Fibroblast of upper back skin (primary cell): ENCODE measurements at places on chromosomes 12 and 14.
A peak's percentile ranks its signal among the peaks of the same experiment; 100 is the strongest.

GRCh38 chr12:47773062-47773857 lies at the start of gene SLC48A1:
SLC48A1 (plus strand) TSS chr12:47773238; CDS start chr12:47773305, 67 bp downstream.
- DNase-seq: peak; percentile 48

DNA sequence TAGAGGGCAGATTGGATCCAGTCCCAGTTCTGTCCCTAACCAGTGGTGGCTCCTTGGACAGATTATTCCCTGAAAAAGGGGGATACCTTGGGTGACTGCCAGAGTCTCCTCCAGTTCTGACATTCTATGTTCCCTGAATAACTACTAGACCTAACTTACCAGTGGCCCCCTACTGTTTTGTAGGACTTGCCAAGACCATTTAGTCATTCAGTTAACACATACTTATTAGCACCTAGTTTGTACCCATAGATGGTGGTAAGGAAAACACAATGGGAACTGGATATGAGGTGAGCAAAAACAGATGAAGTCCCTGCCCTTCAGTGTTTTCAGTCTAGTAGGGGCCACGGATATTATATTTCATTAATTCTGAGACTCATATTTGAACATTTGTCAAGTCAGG lies 3.5 kb downstream of the PRPF40B start:
- DNase-seq: no peak

DNA sequence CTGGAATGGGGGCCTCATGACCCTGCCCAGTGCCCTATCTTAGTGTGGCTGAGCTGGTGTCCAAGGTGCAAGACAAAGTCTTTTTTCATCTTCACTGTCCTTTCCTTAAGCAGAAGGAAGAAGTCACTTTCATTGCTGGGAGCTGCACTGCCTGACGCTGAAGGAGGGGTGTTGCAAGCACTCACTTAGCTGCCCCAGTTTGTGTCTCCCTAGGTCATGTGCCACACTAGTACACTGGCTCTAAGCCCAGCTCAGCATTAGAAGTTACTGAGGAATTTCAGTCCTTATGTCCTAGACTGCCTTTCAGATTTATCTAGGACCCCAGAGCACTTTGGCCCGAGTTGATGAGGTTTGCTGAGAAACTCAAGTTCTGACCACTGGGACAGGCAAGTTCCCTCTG lies 952.0 kb upstream of the USP15 start:
- DNase-seq: no peak

- DNase-seq: no peak
Measured at GRCh38 chr14:36478782-36479181, 41.2 kb downstream of the NKX2-1 start.

DNA sequence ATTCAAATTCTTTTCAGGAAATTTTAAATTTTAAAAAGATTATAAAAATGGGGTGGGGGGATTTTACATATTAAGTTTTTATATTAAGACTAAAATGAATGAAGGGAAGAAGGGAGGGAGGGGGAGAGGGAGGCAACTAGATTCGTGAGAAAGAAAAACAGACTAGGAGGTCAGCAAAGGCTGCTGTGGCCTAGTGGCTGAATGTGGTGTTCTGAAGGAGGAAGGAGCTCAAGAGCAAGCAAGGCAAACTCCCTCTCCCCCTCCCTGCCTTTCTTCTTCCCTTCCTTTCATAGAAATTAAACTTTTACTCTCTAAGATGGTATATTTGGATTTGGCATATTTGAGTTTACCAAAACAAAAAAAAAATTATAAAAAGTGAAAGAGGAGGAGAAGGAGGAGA lies 18.1 kb downstream of the DYRK2 start:
- DNase-seq: no peak

DNA sequence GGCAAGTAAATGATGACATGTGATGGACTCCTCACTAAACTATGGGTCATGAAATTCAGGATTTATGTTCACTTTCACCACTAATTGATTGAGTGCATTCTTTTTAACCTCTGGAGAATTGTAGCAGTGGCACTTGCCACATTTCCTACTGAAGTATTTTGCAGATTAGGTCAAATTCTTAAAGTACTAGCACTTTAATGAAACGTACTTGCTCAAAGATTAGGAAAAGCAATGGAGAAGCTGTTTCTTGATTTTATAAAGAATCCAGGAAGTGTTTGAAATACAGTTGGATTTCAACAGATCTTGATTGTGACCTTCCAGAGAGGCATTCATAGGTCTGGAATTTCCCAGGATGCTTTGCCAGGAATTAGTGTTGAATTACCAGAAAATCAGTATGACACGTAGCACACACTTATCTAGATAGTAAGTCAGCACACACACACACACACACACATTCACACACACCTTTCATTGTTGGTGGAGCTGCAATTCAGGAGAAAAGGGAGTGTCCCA lies 162.6 kb downstream of the MYRFL start:
- peak; percentile 99 for DNase-seq

DNA sequence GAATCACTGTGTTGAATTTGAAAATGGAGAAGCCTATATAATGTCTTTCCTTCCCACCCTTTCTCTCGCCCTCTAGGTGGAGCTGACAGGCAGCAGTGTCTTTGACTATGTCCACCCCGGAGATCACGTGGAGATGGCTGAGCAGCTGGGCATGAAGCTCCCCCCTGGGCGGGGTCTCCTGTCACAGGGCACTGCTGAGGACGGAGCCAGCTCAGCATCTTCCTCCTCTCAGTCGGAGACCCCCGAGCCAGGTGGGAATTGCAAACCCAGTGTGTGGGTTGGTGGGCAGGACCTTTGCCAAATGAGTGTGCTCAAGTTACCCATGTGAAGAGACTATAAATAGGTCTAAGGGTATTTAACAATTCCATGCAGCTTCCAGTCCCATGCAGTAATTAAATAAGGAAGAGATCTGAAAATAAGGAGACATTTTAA lies 274.7 kb downstream of the EGLN3 start:
- peak; percentile 67 for DNase-seq

- DNase-seq: no peak
Measured at GRCh38 chr12:105090361-105090760, 6.1 kb upstream of the ALDH1L2 start.

DNA sequence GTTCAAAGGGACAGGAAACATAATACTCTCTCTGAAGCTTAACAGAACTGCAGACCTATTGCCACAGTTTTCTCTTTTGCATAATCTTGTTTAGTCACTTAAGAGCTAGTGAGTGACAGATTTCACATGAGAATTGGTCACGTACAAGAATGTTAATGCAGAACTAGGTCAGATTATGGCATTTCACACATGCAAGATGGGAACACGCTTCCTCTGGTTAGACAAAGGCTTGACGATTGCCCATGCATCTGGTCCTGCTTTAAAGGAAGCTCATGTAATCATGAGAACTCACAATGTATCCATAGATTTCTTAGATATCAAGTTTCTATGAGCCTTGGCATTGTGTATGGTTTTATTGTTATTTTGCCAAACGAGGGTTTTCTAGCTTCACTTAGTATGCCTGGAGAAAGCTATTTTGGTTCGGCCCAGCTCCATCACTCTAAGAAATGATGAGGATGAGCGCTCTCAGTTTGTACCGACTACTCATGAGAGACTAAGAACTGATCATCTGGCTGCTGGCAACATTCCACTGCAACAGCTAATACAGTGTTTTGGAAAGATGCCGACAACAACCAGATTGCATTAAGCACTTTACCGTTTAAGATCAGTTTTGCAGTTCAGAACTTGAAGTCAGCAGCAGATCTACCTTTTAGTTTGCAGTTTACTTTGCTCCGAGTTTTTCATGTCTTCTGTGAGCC lies 380.0 kb downstream of the DIO2 start:
- peak; percentile 70 for DNase-seq

DNA sequence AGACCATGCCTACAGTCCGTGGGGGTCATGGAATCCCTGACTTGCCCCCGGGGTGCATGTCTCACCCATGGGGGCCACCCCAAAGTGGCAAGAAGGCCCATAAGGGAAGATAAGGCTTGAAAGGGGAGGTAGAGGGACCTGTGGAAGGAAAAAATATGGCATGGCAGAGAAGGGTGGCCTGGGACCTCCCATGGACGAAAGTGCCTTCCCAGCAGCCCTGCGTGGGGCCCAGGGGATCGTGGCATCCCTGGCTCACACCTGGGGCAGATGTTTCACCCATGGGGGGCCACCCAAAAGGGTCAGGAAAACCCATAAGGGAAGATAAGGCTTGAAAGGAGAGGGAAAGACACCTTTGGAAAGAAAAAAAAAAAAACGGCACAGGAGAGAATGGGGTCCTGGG lies 264.6 kb downstream of the ALG10 start:
- DNase-seq: no peak

GRCh38 chr12:111597831-111598636 lies 1.1 kb downstream of the ATXN2 start:
- DNase-seq: no peak

- no peak for DNase-seq
Measured at GRCh38 chr12:82644896-82645295, 41.8 kb upstream of the TMTC2 start.

- peak; percentile 57 for DNase-seq
Measured at GRCh38 chr12:15581006-15581405, 208.2 kb downstream of the EPS8 start.

DNA sequence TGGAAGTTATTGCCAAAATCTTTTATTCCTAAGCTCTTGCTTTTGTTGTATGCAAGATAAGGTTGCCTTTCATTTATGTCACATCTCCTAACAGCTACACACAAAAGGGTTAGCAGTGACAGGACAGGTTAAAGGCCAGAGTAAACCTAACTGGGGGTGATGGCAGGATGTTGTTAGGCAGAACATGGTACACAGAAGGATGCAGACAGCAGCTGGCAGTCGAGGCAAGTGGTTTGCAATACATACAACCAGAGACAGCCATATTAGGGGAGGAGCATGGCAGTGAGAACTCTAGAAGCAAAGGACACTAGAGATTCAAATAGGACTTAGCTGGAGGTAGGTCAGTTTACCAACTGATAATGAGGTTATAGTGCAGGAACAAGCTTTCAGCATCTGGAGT lies 2.7 kb upstream of the ABCD2 start:
- DNase-seq: no peak

DNA sequence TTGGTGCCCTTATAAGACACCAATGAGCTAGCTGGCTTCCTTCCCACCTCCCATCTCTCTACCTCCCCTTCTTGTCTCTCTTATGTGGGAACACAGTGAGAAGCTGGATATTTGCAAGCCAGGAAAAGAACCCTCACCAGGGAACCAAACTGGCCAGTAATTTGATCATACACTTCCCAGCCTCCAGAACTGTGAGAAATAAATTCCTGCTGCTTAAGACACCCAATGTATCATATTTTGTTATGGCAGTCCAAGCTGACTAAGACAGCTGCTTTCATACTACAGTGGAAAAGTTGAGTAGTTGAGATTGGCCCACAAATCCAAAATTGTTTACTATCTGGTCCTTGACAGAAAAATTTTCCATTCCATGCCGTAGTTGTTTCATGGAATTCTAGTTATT lies 269.0 kb downstream of the KCNH5 start:
- DNase-seq: no peak

- DNase-seq: no peak
Measured at GRCh38 chr12:97305651-97306050, 157.0 kb upstream of the RMST start.

DNA sequence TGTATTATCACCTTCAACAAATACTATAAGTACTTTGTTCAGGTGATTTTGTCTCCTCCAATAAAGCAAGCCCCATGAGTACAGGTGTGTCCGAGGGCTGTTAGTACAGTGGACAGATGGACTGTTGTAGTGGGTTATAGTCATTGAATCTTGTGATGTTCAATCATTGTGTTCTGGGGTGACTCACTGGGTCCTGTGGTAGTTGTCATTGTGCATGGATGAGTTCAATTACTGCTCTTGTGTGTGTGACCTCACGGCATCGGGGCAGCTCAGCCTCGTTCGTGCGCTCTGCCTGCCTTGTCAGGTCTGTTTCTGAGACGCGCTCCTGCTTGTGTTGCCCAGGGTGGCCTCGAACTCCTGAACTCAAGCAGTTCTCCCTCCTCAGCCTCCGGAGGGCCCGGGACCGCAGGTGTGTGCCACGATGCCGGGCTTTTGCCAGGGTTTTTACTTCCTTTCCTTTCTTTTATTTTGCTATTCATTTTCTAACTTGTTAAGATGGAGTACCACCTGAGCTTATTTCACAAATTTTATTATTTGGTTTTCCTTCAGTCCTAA lies 72.2 kb downstream of the DDX51 start:
- DNase-seq: no peak

DNA sequence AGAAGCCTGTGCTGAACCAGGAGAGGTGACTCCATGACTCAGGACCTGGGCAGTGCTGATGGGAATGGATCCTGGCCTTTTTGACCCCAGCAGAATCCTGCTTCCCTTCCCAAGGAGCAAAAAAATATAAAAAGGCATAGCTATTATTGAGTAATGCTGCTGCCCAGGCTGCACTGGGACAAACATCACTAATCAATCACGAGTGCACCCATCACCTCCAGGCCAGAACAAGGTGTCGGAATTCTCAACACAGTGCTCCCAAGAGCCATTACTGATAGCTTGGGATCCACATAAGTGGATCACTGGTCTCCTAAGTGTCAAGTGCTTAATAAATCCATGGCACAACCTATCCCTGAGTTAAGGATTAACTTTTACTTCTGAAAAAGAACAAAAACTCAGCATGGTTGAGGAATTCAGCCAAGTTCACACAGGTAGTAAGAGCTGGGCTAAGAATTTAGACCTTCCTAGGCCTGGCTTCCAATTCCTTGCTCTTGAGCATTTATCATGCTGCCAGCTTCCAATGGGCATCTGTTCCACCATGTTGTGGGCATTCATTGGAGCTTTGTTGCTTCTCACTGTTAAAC lies 31.9 kb downstream of the IRF2BPL start:
- DNase-seq: no peak

DNA sequence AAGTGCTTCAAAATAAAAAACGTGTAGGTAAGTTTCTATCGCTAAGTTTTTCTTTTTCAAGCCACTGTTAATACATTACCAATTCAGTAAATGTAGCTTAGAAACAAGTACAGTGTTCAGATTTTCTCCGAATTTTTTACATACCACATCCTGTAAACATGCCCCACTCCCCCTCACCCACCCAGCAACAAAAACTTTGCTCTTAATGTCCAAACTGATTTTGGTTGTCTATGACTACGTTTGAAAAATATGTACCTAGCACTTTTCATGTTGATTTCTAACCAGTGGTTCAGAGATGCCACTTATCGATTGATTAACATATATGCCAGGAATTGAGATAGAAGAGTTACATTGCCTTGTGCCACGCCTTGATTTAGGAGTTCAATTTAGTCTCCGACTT lies 663 bp upstream of the LIN7A start:
- DNase-seq: no peak

DNA sequence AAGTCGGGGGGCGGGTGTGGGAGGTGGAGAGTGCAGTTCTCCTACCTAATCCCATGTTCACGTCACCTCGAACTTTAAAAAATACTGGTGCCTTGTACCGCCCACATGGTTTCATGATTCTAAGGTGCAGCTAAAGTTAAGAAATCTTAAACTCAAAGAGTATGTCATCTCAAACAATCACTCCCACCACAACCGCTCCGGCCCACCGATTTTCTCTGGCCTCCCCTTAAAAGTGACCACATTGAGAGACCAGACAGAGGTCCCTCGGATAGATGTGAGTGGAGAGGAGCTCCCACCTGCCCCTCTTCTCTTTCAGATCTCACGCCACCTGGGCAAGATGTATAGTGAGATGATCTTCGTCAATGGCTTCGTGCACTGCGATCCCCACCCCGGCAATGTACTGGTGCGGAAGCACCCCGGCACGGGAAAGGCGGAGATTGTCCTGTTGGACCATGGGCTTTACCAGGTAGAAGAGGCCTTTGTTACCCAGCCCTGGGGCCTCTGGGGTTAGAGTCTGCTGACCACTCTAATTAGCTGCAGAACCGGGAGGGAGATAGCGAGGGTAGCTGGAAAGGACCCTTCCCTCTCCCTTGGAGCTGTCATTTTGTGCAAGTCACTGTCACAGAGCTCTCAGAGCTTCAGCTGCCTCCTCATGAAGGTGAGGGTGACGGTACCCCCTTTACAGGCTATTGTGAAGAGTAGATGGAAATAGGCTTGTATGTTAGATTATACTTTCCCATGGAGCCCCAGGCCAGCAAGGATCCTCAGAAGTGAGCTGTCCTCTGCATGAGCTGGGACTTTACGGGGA lies 124.4 kb downstream of the ADCK1 start:
- no peak for DNase-seq
